RWPE2 (cell line): ENCODE measurements at places on chromosomes 7 and 10.
A peak's percentile ranks its signal among the peaks of the same experiment; 100 is the strongest.

DNA sequence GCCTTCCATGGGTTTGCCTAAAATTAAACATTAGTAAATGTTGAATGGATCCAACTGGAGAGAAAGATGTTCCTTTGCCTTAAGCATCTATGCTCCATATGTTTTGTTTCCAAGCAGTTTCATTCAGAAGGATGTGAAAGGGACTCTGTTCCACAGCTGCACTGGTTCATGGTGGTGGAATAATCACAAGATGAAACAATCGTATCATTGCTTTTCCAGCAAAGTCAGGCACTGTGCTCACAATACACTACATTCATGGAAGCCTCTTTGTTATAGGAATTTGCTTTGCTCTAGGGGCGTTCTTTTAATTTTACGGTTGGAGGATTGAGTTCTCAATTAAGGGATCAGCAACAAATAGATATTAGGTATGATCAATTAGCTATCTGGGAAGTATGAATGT lies 33.8 kb downstream of the RAMP3 start:
- no peak for DNase-seq

- no peak for DNase-seq
These were observed 584 bp upstream of the ZMIZ1 start for GRCh38 chr10:79068203-79068561.

GRCh38 chr10:48233559-48234005 lies 40.9 kb downstream of the FRMPD2 start:
- no peak for DNase-seq

DNA sequence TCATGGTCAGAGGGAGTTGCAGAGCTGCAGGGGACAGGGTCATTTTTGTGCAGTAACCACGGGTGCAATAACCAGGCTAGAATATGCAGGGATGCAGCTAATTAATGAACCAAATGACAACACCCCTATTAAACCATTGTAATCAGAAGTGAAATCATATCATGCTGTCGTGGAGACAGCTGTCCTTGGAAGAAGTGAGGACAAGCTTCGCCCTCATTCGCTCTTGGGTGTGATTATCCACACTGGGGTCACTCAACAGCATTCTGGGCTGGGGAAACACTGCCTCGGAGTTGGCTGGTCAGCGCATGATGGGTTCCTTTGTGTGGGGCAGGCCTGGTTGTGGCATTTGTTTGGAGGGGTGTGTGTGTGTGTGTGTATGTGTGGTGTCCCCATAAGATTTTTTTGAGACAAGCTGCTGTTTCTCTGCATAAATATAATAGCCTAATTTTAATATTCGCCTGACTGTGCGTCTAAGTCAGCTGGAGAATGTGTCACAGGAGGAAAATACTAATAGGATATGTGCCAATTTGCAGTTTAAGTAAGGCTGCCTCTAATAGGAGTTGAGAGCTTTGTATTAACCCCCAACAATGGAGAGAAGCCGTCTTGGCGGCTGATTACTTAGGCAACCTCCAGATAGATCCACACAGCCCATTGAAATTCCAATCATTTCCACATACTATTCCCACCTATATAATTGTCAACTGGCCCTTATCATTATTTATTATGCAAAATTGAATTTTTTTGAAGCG lies 149.4 kb downstream of the DNAJB6 start:
- DNase-seq, result no peak

GRCh38 chr7:131106681-131107336 lies 220.9 kb upstream of the MKLN1 start:
- DNase-seq, result peak; percentile 64

DNA sequence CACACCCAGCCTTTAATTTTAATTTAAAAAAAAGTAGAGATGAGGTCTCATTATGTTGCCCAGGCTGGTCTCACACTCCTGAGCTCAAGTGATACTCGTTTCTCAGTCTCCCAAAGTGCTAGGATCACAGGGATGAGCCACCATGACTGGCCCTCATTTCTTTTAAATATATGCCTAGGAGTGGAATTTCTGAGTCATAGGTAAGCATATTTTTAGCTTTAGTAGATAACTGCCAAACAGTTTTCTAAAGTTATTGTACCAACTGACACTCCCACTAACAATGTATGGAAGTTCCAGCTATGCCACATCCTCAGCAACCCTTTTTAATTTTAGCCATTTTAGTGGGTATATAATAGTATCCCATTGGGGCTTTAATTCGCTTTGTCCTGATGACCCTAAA lies 13.8 kb upstream of the PPIF start:
- DNase-seq, result no peak

DNA sequence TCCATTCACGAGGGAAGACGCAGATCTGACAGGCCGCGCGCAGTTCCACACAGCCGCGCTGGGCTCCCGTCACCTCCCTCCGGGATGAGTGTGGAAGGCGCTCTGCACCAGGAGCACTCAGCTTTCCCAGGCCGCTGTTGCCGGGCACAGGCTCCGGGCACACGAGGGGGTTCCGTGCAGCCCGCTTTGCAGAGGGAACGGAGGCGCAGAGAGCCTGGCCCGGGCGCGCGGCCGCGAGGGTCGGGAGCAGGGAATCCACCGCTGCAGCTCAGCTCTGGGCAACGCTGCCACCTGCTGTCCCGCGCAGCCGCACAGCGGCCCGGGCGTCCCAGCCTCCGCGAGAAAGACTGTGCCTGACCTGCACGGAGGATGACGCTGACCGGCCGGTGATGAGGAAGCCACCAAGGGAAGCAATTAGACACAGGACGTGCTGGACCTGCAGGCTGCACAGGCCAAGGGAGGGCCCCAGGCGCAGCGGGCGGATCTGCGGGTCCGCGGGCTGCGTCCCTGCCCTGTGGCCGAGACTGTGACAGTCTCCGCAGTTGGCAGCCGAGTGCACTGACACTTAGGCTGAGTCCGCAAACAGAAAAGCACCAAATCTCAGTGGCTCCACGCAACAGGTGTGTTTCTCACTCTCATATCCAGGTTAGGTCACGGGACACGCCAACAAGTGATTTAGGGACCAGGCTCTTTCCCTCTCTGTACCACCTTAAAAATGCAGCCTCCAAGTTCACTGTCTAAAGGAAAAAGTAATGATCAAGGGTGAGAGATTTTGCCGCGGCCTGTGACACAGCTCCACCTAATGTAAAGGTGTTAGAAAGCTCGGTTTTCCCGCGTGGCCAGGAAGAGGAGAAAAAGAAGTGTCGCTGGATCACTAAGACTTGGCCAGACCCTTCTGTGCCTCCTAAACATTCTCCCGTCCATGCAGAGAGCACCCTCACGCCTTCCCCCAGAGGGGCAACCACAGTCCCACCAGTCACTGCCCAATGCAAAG lies 94.5 kb downstream of the SEC61G start:
- peak; percentile 73 for DNase-seq

- DNase-seq, result peak; percentile 30
These were observed 3.7 kb upstream of the TRIP6 start for GRCh38 chr7:100863406-100863950.

- no peak for DNase-seq
These were observed 41.3 kb upstream of the FAM180A start for GRCh38 chr7:135789956-135790355.

GRCh38 chr10:78307576-78307975 lies 273.9 kb downstream of the RPS24 start:
- no peak for DNase-seq

- no peak for DNase-seq
These were observed 38.7 kb downstream of the CDK6 start for GRCh38 chr7:92797693-92798092.

DNA sequence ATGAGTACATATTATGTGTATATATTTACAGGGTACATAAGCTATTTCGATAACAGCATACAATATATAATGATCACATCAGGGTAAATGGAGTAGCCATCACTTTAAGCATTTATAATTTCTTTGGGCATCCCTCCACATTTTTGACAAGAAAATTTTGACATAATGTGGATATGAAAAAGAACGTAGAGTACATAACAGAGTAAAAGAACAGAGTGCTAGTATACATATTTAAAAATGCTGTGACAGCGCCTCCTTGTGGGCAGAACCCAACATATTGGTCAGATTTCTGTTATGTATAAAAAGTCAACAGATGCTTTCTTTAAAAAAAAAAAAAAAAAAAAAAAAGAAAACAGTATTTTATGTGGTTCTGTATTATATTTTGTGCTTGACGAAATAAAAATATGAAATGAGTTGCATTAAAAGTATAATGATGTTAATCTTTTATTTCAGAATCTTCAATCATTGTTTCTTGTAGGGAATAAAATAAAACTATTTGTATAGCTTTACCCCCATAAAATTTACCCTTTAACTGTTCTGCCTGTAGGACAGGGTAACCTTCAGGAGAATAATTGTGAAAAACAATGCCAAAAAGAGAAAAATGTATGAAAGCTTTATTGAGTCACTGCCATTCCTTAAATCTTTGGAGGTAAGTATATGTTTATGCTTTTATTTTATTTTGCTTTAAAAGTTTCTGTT lies 18.3 kb upstream of the HBP1 start:
- no peak for DNase-seq

GRCh38 chr10:32970910-32971309 lies 12.9 kb upstream of the ITGB1 start:
- no peak for DNase-seq

DNA sequence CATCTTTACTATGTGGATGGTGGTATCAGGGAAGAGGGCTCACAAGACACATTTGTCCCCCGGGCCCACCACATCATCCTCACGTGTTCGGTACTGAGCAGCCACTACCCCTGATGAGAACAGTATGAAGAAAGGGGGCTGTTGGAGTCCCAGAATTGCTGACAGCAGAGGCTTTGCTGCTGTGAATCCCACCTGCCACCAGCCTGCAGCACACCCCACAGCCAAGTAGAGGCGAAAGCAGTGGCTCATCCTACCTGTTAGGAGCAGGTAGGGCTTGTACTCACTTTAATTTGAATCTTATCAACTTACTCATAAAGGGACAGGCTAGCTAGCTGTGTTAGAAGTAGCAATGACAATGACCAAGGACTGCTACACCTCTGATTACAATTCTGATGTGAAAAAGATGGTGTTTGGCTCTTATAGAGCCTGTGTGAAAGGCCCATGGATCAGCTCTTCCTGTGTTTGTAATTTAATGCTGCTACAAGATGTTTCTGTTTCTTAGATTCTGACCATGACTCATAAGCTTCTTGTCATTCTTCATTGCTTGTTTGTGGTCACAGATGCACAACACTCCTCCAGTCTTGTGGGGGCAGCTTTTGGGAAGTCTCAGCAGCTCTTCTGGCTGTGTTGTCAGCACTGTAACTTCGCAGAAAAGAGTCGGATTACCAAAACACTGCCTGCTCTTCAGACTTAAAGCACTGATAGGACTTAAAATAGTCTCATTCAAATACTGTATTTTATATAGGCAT lies 9.1 kb upstream of the CSGALNACT2 start:
- DNase-seq, result no peak

DNA sequence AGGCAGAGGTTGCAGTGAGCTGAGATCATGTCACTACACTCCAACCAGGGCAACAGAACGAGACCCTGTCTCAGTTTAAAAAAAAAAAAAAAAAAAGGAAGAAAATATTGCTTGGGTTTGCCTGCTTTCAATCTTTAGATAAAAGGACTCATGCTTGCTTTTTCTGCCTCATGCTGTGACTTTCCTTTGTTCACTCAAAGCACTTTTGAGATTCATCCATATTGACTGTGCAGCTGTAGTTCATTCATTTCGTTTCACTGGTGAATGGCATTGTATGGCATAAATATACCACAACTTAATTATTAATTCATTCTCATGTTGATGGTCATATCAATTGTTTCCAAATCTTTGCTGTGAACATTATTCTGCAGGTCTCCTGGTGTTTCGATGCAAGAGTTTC lies 97.6 kb upstream of the NFE2L3 start:
- DNase-seq, result no peak

DNA sequence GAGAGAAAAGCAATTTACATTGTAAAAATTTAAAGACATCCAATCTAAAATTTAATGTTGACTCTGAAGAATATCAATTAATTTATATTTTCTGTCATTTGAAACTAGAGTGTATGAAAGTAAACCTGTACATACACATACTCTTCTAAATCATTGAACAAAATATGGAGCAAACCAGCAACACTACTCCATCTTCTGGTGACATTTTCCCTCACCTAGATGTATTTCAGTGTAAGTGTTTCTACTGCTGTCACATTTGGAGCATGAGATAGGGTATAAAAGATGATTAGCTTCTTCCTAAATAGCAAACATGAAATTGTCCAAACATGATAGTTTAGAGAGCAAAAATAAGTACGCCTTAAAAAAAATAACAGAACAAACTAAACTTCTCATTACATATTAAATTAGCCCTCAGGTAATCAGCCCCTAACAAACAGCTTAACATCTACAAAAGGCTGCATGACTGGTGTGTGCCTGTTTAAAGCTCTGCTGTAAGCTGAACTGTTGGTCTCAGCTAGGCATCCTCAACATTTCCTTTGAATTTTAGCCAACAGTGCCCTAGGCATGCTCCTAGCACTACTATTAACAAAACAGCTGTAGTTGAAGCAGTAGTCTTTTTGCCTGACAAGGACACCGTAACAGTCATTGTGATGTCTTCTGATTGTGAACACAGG lies 189.8 kb downstream of the CTNNA3 start:
- DNase-seq, result no peak
